Naive thymus-derived CD8-positive, alpha-beta T cell (primary cell): ENCODE measurements at places on chromosomes 5 and 9. TPM values are rescaled to one million over a fixed set of nuclear protein-coding genes. Genes with fewer than 3 reads are reported as not detected.

DNA sequence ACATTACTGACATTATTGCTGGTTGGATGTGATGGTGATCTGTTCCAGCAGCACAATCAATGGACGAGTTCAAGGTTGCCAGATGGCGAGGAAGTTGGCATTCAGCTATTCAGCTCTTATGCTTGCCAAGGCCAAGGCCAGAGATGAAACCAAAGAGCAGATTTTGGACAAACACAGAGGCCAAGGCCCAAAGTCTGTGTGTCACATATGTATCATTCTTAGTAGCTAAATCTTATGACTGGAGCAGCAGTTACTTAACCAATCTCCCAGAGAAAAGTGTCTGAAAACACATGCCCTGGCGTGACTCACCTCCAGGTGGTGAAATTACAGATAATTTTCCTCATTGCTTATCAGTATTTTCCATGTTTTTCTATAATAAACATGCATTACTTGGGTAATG lies 189.0 kb upstream of the EGFLAM start:
- H3K27ac ChIP-seq, result no peak overlapping the region
- H3K36me3 ChIP-seq, result no peaks in the 10 kb centered on the region
- H3K4me1 ChIP-seq, result no peaks in the 10 kb centered on the region
- DNase-seq, result no peak
- H3K4me3 ChIP-seq, result no peak overlapping the region
- H3K27me3 ChIP-seq, result peaks cover 1% of the 10 kb centered on the region

GRCh38 chr9:88949961-88950340 lies 41.3 kb upstream of the S1PR3 start:
- peaks cover 5% of the 10 kb centered on the region for H3K4me1 ChIP-seq
- no peak for DNase-seq
- no peak overlapping the region for H3K4me3 ChIP-seq
- no peaks in the 10 kb centered on the region for H3K36me3 ChIP-seq
- H3K27me3 ChIP-seq, result peaks cover 27% of the 10 kb centered on the region

DNA sequence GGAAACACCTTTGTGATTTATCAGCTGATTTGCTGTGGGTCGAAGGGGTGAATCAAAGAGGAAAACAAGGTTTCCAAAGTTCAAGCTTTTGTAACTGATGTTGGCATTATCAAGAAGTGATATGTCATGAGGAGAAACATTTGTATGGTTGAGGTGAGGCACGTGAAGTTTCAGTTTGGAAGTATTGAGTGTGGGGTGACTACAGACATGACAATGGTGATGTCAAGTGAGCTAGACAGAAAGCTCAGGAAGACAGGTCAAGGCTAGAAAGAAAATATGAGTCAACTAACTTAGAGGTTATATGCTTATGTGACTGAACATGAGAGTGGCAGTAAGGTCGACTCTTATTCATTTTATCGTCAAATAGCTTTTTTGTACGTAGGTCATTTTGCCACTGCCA lies 99.1 kb downstream of the RAB3C start:
- no peak for DNase-seq
- no peak overlapping the region for H3K4me3 ChIP-seq
- no peak overlapping the region for H3K27ac ChIP-seq
- no peaks in the 10 kb centered on the region for H3K36me3 ChIP-seq

Gene ZFP62
- total RNA-seq, result 66.5 TPM

Gene WDR31
- total RNA-seq, result 0.96 TPM

Gene KIF20A
- total RNA-seq, result not detected

Gene PPP2R2B
- 0.77 TPM for total RNA-seq

DNA sequence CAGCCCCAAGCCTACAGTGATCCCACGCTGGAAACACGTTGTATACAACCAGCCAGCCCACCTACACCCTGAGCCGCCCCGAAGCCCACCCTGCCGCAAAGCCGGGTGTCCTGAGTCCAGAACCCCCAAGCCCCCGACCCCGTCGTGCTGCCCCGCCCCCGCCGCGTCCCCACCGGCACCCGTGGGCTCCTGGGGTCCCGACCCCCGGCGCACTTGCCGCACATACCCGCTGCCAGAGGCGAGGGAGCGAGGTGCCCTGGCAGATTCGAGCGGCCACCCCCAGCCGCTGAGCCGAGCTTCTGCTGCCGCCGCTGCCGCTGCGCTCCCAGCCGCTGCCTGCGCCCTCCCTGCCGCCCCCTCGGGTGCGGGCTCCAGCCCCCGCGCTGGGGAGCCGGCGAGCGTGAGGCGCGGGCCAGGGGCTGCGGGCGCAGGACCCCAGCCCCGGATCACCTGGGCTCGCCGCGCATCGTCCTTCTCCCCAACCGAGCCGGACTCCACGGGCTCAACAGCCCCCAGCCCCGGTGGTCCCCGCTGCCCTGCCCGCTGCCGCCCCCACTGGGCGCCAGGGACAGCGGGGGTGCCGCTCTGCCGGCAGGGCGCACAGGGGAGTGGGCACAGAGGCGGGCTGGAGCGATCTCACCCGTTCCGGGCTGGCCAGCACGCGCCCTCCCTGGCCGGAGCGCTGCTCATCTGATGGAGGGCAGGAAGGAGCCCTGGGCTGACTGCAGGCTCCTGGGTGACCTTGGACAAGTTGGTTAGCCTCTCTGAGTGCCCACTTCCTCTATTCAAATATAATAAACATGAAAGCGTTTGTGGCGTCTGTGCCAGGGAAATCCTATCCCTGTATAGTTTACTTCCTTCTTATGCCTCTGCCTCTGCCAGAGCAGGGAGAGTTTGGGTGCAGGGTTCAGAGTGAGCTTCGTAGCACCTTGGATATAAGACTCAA lies at the start of gene HTR4:
Gene HTR4 (minus strand): TSS at position 692 of the 946 bp plus-strand sequence. CDS start 17,513 bp downstream, outside the sequence.
- no peak for DNase-seq
- H3K27ac ChIP-seq, result no peak within 1 kb of the TSS
- no peak within 1 kb of the TSS for H3K4me3 ChIP-seq
- peaks cover 54% of the 10 kb centered on the region for H3K27me3 ChIP-seq
- peaks cover 2% of the 10 kb centered on the region for H3K4me1 ChIP-seq

Gene PRLR
- not detected for total RNA-seq

DNA sequence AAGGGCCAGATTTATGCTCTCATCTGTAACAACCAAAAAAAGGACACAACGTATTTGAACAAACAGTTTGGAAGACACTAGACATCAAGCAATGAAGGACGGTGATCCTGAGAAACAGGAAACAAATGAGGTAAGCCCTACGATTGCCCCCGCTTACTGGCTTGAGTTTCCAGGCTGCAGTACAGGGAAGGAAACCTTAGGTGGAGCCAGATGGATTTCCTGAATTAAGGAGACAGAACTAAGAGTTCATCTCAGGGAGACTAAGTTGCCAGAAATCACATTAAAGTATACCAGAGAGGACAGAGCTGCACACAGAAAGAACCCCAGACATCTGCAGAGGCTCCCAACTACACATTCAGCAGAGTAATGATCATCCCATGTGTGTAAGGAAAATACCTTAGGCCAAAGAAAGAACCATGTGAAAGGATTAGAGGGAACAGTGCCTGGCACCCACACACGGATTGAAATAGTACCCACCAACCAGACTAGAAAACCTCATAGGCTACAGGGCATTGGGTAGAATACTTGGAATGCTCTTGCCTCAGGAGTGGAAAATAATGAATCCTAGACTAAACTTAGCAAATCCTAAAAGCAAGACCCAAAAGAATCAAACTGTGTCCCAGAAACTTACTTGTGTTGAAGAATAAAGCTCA lies 99.3 kb upstream of the NIPBL start:
- DNase-seq, result no peak
- no peak overlapping the region for H3K4me3 ChIP-seq
- H3K36me3 ChIP-seq, result peaks cover 5% of the 10 kb centered on the region
- no peak overlapping the region for H3K27ac ChIP-seq
- H3K27me3 ChIP-seq, result peaks cover 9% of the 10 kb centered on the region

Gene EMB
- 194 TPM for total RNA-seq

- H3K4me1 ChIP-seq, result peaks cover 32% of the 10 kb centered on the region
- DNase-seq, result no peak
- peaks cover 60% of the 10 kb centered on the region for H3K36me3 ChIP-seq
- no peak overlapping the region for H3K4me3 ChIP-seq
These were observed 7.6 kb downstream of the RNF38 start for GRCh38 chr9:36392489-36392888.

GRCh38 chr5:150131978-150132694 lies 23.5 kb downstream of the PDGFRB start:
- H3K27me3 ChIP-seq, result no peaks in the 10 kb centered on the region
- no peak overlapping the region for H3K27ac ChIP-seq
- H3K36me3 ChIP-seq, result no peaks in the 10 kb centered on the region
- no peak for DNase-seq

DNA sequence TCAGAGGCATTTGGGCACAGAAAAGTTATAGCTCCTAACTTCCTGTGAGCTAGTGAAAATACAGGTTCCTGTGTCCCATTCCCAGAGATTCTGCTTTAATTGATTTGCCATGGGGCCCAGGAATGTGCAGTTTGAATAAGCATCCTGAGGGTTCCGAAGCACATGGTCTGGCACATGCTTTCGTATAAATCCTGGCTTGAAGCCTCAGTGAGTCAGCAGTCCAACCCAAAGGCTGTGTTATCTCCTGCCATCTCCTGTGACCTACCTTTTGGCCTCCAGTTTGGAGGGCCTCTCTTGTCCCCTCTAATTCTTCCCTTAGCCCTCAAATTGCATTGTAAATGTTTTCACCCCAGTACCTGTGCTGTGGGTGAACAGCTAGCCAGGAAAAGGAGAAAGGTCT lies 183.8 kb downstream of the NR3C1 start:
- peaks cover 35% of the 10 kb centered on the region for H3K4me1 ChIP-seq
- H3K27ac ChIP-seq, result no peak overlapping the region
- H3K27me3 ChIP-seq, result no peaks in the 10 kb centered on the region
- DNase-seq, result no peak

DNA sequence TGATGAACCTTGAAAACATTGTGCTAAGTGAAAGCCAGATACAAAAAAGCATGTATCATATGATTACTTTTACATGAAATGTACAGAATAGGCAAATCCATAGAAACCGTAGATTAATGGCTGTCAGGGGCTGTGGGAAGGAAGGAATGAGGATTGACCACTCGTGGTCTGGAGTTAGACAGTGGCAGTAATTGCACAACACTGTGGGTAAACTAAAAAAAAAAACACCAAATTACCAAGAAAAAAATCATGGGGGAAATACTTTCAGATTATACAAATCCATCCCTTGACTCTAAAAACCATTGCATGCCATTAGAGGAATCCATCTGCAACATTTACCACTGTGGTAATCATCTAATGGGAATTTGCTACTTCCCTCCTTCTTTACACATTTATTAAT lies 140.0 kb downstream of the SIL1 start:
- H3K27ac ChIP-seq, result no peak overlapping the region
- H3K4me1 ChIP-seq, result no peaks in the 10 kb centered on the region
- H3K36me3 ChIP-seq, result no peaks in the 10 kb centered on the region
- DNase-seq, result no peak
- no peaks in the 10 kb centered on the region for H3K27me3 ChIP-seq

- H3K27me3 ChIP-seq, result no peaks in the 10 kb centered on the region
- no peak overlapping the region for H3K27ac ChIP-seq
- no peak for DNase-seq
- H3K4me3 ChIP-seq, result no peak overlapping the region
These were observed 116.1 kb downstream of the GIN1 start for GRCh38 chr5:103003872-103004271.

Gene BICD2
- total RNA-seq, result 28.3 TPM
